SW 1271 (cell line): ENCODE measurements at places on chromosomes 2 and 18.

DNA sequence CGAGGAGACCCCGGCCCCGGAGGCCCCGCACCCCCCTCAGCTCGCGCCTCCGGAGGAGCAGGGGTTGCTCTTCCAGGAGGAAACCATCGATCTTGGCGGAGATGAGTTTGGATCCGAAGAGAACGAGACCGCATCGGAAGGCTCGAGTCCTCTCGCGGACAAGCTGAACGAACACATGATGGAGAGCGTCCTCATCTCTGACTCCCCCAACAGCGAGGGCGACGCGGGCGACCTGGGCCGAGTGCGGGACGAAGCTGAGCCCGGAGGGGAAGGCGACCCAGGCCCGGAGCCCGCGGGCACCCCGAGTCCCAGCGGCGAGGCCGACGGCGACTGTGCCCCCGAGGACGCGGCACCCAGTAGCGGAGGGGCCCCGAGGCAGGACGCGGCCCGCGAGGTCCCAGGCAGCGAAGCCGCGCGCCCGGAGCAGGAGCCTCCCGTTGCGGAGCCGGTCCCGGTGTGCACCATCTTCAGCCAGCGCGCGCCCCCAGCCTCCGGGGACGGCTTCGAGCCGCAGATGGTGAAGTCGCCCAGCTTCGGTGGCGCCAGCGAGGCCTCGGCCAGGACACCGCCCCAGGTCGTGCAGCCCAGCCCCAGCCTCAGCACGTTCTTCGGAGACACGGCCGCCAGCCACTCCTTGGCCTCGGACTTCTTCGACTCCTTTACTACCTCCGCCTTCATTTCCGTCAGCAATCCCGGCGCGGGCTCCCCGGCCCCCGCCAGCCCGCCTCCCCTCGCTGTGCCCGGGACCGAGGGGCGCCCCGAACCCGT is 8.3 kb downstream of the TRAPPC12 start:
- no peak for DNase-seq

- DNase-seq = no peak
Observed at GRCh38 chr18:11110509-11110908, 38.9 kb downstream of the PIEZO2 start.

GRCh38 chr2:109440499-109441156 is 173.1 kb downstream of the SEPTIN10 start:
- DNase-seq = no peak

- no peak for DNase-seq
Observed at GRCh38 chr18:75114231-75114764, 94.6 kb downstream of the PTGR3 start.

DNA sequence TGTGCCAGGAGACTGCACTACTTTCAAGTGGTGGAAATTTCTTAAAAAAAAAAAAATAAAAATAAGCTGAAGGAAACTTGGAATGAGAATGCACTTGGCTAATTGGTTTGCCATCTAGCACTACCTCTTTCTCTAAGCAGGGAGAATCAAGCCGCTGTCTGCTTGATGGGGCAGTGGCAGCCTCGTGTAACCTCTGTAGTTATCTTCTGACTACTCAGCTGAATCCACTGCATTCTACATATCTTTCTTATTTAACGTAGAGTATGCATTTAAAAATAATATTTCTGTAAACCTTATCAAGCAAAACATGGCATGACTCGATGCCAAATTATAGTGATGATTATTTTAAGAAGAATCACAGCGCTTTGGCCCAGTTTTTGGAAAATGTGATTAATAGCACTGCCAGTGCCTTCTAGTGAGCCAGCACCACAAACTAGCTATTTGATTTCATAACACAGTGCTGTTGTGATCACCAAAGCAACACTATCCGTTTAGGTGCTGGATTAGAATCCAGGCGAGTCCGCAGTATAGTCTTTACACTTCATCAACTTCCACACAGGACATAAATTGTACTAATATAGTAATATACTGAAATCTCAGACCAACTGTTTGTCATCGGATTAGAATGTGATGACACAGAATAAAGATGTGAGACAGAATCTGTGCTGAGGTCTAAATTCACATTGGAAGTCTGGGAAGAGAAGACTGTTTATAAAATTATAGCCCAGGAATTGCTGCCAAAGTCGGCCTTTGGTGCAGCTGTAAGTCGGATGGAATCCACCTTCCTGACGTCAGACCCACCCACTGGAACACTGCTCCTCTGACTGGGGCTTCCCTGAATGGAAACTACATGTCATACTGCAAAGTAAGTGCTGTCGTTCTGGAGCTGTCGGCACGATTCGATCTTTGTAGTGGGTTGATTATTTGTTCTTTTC is 136.5 kb upstream of the ETAA1 start:
- no peak for DNase-seq

DNA sequence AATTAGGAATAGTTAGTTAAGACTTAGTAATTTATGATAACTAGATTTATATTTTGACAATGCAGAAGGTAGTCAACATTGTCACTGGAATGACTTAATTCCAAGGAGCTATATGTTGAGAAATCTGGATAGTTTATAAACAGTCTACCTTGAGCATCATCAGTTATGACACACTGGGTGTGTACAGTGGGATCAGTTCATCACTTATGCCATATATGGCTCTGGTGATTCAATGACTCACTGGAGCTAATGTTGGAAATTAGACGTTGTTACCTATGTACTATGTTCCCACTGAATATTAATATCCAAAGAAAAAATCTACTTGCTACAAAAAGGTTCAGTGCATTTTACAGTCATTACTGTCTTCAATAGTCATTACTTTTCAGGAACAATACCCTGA is 34.0 kb upstream of the ITPRID2 start:
- no peak for DNase-seq

DNA sequence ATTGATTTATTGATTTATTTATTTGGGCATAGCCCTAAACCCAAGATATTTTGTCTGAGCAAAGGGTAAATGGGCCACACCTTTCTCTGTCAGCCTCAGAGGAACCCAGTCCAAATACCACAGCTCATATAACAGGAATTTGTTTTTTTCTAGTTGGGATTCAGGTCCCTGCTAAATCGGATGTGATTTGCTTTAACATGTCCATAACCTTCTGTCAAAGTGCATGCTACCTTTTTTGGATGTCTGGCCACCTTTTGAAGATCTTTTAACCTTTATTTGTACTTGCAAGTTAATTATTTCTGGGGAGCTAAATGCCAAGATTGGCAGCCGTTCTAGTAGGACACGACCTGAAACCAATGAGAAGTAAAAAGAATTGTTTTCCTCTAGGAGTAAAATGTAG is 303.2 kb upstream of the UBE2E3 start:
- DNase-seq = no peak

- DNase-seq = no peak
Observed at GRCh38 chr2:49278141-49278540, 123.8 kb upstream of the FSHR start.

DNA sequence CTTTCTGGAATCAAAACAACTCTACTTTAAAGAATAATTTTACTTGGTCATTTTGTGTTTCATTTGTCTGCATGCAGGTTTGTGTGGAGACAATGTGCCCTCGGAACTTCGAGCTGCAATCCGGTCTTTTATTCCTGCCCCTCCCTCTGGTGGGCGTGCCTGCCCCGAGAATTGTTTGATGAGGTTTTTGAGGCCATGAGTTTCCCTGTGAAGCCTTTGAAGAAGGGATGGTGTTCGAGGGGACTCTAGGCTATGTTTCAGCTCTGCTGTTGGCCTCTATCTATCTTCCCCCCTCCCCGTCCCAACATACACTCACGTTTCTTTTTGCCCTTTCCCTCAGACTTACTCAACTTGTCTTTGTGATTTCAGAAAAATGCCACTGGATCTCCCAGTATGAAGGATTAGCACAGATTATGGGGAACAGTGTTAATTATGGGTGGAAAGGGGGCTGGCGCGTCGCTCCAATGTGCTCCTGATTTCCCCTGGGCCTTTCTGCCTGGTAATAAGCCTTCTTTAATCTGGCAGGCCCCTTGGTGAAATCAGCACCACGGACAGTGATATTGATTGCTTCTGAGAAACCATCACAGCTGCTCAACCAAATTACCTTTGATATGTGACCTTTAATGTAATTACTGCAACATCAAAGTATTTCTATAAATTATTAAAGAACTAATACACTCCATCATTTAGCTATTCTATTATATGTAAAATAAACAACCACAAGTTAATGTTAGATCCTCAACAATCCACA is 82.2 kb downstream of the CELF4 start:
- DNase-seq = no peak

DNA sequence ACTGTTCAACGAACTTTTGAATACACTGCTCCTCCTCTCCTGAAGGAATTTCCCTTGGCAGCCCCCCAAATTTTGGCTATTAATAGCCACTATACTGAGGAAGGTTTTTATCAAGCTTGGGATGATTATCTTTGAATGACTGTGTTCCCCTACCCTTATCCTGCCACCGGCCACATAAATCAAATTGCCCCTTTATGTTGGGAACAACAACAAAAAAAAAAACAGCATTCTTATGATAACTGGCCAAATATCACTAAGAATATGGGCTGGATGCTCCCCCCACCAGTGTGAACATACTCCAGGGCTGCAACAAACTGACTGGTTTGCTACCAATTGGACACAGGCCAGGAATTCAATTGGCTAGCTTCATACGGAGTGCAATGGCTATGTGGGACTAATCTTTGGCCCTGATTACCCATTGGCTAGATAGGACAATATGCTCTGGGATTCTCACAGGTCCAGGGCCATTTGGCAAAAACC is 20.6 kb downstream of the DUSP11 start:
- no peak for DNase-seq

- DNase-seq = no peak
Observed at GRCh38 chr2:88563129-88563528, 64.1 kb downstream of the EIF2AK3 start.

GRCh38 chr18:30828700-30829099 is 213.8 kb downstream of the DSC3 start:
- DNase-seq = no peak

GRCh38 chr2:176424746-176425145 is 155.5 kb downstream of the MTX2 start:
- no peak for DNase-seq

DNA sequence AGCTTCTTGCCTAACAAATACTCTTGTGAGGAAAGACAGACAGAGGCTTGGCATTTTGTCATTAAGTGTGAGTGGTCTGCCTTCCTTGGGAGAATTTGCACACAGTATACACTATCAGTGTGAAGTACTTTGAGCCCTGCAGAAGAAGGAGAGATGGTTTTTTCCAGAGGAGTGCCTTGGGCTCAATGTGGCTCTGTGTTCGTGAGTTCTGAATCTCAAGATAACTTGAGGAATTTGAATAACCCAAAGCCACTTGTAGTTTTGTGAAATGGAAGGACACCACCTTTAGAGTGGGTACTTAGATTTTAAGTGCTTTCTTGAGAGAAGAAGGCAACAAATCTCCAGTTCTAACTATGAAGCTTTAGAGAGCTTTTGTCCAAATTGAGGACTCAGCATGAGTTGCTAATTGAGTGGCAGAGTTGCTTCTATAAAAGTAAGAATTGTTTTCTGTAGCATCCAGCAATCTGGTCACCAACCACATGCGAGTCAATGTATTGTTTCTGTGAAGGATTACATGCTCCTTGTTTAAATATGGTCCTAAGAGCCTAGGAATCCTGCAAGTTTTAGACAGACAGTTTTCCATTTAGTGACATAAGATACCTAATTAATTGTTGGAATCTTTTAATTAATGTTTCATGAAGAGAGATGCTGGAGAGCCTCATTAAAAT is 68.3 kb downstream of the BABAM2 start:
- DNase-seq = no peak

- DNase-seq = no peak
Observed at GRCh38 chr2:56448403-56449001, 264.7 kb downstream of the CCDC85A start.

DNA sequence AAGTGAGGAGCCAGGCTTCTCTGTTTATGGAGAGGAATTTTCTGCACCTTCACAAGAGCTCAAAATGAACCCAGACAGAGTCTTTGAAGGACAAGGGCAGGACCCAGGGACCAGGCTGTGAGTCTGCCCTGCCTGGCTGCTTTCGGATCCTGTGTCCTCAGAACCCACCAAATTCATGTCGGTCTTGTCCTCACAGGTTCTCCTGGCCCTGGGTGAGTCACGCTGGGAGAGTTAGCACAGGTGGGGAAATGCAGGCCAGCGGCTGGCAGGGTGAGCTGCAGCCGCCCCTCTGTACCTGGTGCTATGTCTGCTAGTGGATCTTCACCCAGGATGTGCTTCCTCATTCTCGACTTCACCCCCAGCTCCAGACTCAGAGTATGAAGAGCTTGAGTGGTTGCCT is 35.8 kb upstream of the TPO start:
- no peak for DNase-seq

GRCh38 chr2:17589406-17590035 is 49.0 kb downstream of the VSNL1 start:
- no peak for DNase-seq

DNA sequence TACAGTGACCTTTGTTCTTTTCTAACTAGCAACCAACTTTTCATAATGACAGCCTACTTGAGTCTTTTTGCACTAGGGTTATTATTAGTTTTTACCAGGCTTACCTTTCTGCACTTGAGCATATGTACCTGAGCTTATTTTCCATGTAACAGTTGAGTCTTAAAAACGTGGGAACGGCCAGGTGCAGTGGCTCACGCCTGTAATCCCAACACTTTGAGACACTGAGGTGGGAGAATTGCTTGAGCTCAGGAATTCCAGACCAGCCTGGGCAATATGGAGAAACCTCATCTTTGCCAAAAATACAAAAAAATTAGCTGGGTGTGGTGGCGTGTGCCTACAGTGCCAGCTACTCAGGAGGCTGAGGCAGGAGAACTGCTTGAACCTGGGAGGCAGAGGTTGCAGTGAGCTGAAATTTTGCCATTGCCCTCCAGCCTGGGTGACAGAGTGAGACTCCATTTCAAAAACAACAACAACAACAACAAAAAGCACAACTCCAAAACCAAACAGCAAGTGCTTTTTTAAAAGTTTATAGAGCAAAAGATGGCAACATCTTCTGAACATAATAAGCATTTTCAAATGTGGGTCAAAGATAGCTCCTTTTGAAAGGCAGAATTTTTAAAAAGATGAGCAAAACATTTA is 57.1 kb upstream of the CD28 start:
- DNase-seq = no peak

GRCh38 chr2:216082117-216082711 is 495 bp downstream of the TMEM169 start:
- DNase-seq = no peak

DNA sequence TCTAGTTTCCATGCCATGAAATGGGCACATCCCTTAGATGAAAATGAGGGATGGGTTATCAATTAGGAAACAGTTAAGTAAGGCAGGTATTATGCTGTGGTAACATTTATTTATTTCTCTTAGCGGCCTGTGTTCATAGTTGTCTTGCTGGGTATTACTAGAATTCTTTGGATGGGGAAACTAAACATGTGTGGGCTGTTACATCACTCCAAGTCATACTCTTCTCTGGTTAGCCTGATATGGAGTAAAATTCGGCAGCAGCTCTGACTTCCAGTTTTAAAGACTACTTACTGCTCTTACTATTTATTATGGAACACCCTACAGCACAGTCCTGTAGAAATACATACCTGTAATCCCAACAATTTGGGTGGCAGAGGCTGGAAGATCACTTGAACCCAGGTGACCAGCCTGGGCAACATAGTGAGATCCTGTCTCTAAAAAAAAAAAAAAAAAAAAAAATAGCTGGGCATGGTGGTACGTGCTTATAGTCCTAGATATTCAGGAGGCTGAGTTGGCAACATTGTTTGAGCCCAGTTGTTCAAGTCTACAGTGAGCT is 33.1 kb upstream of the RASGRP3 start:
- DNase-seq = no peak

- DNase-seq = no peak
Observed at GRCh38 chr2:114185501-114185900, 256.9 kb upstream of the DPP10 start.

- no peak for DNase-seq
Observed at GRCh38 chr18:55491616-55492015, 96.4 kb downstream of the TCF4 start.
